ENCODE measurements at places on chromosomes 4 and X.

GRCh38 chr4:81482326-81482725, 10.6 kb upstream of the RASGEF1B start:
- no peak for DNase-seq

DNA sequence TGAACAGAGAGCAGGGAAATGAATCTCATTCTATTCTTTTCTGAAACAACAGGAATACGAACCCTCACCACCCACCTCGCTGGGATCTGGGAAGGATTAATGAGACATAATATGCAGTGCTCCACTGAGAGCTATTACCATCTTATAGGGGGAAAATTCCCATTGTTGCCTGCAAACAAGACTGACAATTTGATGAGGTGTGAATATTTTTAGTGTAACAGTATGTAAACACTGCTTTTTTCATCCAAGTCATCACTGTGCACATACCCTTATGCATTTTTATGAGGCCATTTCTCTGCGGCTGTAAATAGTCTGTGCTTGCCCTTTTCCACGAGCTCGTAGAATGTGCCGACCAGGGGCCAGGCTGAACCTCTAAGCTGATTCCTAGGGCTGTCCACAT, 285.6 kb upstream of the CPEB2 start:
- no peak for DNase-seq

- no peak for DNase-seq
These were observed 195.1 kb downstream of the MAGEB5 start for GRCh38 chrX:26411045-26411444.

- DNase-seq = no peak
These were observed 7.8 kb upstream of the CHRNA9 start for GRCh38 chr4:40327340-40327739.

GRCh38 chrX:136780763-136781162, at the start of gene ARHGEF6:
ARHGEF6 (minus strand) TSS chrX:136780932; CDS start chrX:136780882, 50 bp downstream.
- DNase-seq = no peak

DNA sequence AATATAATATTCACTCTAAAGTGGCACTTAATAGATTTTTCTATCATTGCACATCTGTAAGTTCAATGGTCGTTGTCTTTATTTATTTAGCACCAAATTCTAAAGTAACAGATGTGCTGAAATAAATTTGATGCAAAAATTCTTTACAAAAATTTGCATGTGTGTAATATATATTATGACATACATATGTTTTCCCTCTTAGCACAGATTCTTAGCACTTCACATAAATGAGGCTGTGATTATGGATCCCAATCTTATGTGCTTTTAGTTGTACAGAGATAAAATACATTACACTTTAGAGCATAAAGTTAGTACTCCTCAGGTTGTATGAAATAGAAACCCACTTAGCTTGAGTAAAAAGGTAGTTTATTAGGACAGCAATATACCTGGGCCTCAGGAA, 915.1 kb downstream of the ADGRL3 start:
- no peak for DNase-seq

DNA sequence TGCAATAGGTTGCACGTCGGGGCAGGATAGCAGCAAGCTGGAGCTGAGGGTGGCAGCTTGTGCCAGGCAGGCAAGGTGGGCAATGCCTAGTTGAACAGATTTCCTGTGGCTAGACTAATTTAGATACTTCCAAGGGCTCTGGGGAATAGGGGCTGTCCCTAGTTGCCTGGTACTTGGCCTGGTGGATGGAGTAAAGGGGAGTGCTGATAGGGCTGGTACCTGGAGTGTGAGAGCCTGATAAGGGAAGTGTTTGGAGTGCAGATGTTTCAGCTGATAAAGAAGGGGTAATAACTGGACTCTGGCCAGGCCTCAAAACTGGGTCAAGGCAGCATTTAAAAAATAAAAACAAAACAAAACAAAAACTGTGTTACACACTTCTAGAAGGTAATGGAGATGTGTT, 665.5 kb downstream of the CCSER1 start:
- DNase-seq = no peak

DNA sequence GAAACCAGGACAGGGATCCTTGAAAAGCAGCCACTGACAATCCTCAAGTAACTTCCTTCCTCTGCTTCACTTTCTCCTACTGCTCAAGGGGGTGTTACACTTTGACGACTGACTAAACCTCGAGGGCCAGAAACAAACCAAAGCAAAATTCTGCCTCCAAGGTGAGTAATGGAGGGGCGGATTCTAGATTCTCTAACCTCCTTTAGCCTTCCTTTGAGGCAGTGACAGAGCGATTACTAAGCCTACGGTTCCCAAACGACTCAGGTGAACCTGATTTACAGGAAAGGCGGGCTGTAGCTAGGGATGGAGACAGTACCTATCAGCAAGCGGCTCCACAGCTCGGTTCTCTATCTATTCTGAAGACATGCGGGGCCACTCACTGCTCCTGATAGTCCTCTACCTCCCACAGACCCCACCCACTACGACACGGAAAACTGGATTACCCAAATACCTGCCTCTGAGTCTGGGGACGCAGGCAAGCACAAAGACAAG, 487 bp downstream of the TBCK start:
- DNase-seq = peak; percentile 19

- DNase-seq = peak; percentile 73
These were observed 121.6 kb downstream of the RASL11B start for GRCh38 chr4:52983563-52984303.

- DNase-seq = no peak
These were observed 524.0 kb downstream of the DMD start for GRCh38 chrX:32687379-32687778.

- DNase-seq = no peak
These were observed 166.4 kb downstream of the CBR4 start for GRCh38 chr4:168843635-168844034.

- DNase-seq = no peak
These were observed 30.1 kb downstream of the NOP14 start for GRCh38 chr4:2932951-2933565.

DNA sequence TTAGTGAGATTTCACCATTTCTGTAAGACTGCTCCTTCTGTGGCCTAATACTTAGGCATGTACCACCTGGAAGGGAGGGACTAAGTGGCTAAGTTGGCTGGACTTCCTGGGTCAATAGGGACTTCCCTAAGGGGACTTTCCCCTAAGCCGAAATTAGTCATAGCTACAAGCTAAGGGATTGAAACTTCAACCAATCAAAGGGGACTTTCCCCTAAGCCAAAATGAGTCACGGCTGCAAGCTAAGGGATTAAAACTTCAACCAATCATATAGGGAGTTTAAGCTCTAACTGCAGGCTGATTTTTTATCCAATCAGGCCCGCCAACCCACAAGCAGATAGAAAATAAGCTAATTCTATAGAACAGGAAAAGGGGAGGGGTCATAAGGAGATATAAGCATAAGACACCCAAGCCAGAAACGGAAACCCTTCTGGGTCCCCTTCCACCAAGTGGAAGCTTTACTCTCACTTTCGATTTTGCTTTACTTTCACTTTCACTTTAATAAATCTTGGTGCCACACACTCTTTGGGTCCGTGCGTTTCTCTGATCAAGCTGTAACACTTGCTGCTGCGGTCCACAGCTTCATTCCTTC, 382.8 kb downstream of the KLHL4 start:
- peak; percentile 0 for DNase-seq

Data from DMS79 treated with DMSO at 0.1 percent for 48 hours (cell line).